CD4-positive, CD25-positive, alpha-beta regulatory T cell (primary cell): ENCODE measurements at places on chromosomes 13 and 19. TPM values are rescaled to one million over a fixed set of nuclear protein-coding genes. Genes with fewer than 3 reads are reported as not detected.

TRAPPC2B gene
- 11.4 TPM for total RNA-seq

CEACAM4 gene
- 16.1 TPM for total RNA-seq

PABPC3 gene
- total RNA-seq, result 0.22 TPM

CEACAM8 gene
- total RNA-seq, result not detected

LYL1 gene
- total RNA-seq, result 8.7 TPM

CCDC169 gene
- total RNA-seq, result not detected
